ENCODE measurements at places on chromosomes 16 and 17.

GRCh38 chr16:51822471-51822870 lies 671.4 kb upstream of the SALL1 start:
- no peak for DNase-seq

GRCh38 chr16:82598771-82599170 lies 28.0 kb upstream of the CDH13 start:
- DNase-seq, result no peak

- DNase-seq, result peak; percentile 92
These were observed 27.1 kb downstream of the USP10 start for GRCh38 chr16:84726669-84727467.

- DNase-seq, result no peak
These were observed 135.8 kb downstream of the TRIM37 start for GRCh38 chr17:58970609-58971450.

DNA sequence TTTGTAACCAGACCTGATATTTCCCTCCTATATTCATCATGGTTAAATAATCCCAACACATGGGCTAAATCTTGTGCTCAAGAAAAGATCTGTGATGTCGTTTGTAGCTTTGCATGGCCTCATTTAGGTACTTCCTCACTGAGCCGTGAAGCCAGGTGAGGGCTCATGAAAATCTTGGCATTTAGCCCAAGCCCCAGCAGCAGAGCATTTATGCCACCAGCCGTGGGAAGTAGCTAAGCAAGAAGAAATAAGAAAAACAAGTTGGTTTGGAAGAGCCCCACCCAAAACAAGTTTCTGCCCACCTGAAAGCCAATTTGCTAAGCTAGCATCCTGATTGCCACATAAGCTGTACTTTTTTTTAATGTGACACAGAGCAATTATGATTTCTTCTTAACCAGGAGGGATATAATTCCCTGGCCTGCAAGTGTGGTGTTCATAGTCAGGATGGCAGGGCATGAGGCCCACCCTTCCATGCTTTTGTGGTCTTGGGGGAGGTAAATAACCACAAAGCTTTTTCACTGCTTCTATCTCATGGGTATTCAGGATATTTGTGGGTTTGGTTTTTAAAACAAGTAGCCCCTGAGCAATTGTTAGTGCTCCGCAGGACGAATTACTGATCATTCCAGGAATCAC lies 10.5 kb downstream of the TMIGD1 start:
- peak; percentile 57 for DNase-seq

DNA sequence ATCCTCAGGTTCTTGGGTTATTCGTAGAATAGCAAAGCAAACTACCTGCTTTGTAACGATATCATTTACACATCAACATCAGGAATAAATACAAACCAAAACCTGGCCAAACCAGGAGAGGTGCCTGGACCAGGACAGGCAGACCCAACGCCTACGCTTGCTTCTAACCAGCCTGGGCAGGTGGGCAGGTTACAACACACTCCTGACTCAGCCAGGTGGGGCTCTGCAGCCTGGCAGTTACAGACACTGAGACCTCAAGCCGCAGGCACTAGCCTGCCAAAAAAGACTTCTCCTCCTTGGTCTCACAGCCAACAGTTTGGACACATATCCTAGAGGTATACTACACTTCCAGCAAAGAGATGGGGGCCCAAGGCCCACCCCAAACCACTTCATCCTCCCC lies 14.0 kb downstream of the ANKRD11 start:
- no peak for DNase-seq

GRCh38 chr16:28218109-28218508 lies 6.3 kb upstream of the XPO6 start:
- DNase-seq, result peak; percentile 33

- DNase-seq, result no peak
These were observed 73.3 kb downstream of the AKAP1 start for GRCh38 chr17:57158325-57158724.

DNA sequence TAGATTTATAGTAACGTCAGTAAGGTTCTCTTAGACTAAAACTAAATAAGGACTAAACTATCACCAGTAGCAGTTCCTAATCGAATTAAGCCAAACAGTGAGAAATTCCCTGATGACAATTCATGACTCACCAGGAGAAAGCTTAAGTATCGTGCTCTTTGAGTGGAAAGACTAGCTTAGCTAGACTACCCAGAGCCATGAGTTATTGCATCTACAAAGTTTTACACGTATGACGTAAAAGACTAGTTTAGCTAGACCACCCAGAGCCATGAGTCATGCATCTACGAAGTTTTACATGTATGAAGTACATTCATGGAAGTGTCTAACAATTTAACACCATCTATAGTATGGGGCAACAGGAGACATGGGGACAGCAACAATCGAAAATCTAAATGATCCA lies 36.6 kb downstream of the UBE2G1 start:
- no peak for DNase-seq

- DNase-seq, result peak; percentile 37
These were observed 596 bp downstream of the UNKL start for GRCh38 chr16:1413684-1414531.

DNA sequence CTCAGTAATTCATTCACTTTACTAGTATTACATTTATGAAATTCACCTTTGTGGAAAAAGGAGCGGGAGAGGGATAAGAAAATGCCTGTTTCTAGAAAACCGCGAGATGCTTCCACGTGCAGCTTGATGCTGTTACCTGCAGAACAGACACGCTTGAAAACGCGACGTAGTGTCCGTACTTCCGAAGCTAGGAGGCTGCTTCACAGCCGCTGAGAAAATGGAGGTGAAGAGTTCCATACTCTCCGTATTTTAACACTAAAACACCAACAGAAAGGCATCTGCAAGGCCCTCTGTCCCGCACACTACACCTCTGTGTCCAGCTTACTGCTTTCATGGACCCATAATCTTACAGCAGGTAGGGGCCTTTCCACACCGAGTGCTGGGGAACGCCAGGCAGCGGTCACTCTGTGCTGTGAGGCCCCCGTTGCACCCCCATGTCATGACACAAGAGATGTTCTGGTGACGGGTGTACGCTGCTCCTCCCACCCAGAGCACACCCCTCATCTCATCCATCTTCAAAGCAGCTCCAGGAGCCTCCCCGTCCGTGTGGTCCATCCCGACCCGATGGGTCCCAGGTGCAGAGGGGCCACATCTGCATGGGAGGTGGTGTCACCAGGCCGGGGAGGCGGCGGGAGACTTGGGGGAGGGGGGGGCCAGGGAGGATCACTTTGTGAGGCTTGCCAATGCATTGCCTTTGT lies 40.4 kb downstream of the USP22 start:
- no peak for DNase-seq

DNA sequence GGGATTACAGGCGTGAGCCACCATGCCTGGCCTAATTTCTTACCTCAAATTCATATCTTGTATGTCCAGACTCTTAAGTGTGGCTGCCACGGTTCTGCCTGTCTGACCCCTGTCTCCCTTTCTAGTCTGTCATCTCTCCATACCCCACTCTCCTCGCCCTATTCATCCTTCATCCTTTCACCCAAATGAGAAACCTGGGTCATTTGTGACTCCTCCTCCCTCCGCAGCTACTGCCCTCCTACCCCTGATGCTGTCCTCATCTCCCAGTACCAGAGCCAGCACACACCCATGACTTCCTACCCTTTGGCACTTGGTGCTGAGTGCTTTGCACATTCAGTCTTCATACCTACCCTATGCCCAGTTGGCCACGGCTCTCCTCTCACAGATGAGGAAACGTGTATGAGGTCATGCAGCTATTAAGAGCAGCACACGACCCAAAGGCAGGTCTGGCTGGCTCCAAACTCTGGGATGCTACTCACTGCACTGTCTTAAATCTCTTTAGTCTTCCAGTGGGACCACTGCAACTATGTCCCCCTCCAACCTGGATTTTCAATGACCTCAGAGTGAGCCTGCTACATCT lies 1.6 kb downstream of the SPATA32 start:
- DNase-seq, result no peak

DNA sequence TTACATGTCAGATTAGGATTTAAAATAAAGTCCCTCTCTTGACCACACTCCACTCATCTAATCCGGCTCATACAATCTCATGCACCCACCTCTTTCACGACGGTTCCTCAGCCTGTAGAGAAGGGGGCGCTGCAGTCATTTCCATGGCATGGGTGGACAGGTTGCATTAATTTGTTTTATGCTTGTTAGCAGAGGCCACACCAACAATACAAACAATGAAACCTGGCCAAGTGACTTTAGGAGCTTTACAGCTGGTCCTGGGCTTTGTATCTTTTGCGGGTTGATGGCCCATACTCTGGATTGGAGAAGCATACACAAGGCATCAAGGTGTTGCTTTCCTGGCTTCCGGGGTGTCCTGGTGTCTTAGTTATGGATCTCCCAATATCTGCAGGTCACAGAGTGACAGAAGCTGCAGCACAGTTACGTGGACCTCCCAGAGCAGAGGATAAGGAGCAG lies 9.7 kb upstream of the SNF8 start:
- DNase-seq, result peak; percentile 39

GRCh38 chr17:19308398-19308797 lies 54.1 kb downstream of the B9D1 start:
- DNase-seq, result peak; percentile 57

DNA sequence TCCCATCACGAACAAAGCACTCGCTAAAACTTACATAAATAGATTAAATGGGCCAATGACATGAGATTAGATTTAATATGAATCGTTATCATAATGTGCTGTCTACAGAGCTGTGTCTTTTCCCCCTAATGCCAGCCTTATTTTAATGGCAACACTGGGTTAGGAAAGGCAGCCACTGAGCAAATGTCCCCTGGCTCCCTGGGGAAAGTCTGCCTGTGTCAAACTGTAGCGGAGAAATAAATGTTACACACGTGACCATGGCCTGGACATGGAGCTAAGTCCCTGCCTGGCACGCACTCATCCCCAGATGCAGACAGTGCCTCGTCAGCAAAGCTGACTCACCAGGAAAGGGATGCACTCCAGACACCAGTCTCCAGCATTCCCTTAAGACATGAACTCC lies 61.3 kb upstream of the SDK2 start:
- DNase-seq, result no peak

GRCh38 chr16:70728150-70728549 lies 42.3 kb upstream of the MTSS2 start:
- DNase-seq, result peak; percentile 1

DNA sequence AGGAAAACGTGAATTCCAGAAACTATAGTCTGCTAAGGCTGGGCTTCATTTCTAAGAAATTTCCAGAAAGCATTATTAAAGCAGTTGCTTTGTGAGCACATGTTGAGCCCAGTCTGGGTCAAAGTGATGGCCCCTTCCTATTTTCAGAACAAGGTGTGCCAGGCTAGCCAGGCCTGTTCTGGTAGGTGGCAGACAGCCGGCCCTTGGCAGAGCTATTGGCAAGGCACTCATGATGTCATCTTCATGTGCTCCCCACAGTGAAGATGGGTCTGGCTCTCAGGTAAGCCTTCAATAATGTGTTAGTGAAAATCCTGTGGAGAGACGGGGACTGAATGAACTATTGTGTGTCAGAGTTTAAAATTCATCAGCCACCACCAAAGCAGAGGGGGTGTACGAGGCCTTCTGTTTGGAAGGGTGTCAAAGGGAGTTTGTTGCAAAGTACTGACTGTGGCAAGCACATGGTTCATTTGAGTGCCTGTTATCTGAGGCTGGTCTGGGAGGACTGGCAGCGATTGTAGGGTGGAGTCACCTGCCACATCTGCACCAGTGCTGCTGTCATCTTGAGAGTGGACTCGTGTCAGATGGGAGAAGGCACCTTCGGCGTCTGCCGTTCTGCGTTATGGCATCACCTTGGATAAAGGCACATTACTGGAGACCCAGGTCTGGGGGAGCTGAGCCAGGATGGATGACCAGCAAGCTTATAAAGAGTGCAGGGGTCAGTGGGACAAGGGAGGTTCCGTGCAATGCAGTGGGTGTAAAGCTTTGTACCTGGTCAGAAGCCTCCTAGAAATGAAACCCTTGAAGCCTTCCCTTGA lies 43.4 kb downstream of the KSR1 start:
- no peak for DNase-seq

DNA sequence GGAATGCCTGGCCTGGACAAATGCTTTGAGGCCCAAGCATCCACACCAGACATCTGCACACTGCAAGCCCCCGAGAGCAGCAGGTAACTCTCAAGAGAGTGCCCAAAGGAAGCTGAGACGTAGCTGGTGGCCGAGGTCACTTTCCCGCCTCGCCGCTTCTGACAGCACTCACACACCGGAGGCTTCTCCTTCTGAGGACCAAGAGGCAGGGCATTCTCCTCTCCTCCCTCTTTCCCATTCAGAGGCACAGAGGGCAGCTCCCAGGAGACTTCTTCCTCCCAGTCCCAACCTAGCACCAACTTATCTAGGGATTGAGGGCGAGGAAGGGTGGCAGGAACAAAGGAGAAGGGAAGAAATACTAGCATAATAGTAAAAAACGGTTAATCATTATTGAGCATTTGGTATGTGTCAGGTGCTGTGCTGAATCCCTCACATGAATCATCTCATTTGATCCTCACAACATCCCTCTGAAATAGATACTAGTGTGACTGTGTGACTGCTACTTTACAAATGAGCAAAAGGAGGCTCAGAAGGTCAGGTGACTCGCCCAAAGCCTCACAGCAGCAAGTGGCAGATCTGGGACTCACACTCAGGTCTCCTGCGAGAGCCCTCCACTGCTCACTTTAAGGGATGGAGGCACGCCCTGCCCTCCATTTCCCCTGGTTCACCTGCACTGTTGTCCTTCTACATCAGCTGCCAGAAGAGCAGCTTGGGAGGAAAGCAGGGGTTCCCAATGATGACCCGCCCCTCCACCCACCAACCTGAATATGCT lies 41.8 kb downstream of the MYO18A start:
- DNase-seq, result peak; percentile 37

DNA sequence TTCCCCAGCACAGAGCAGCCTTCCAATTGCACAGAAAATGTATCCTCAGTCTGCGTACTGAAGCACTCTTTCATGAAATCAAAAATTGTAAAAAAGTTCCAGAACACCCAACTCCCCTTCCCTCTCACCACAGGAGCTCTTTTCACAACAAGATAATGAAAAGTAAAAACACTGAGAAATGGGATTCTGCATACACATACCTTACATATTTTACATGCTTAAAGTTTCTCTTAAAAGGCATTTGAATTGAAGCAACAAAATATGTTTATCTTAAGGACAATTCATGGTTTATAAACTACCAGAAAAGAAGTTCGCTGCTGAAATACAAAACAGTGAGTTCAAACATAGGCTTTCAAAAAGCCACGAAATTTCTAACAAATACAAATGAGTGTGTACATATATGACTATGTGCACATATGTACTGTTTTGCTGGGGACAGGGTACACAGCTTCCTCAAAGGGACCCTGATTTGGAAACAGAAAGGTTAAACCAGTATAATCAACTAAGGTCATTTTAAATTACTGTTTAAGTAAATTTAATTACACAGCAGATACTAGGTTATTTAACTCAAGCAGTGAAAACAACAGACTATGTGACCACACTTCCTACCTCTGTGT lies 33.8 kb downstream of the COG1 start:
- no peak for DNase-seq
